T follicular helper cell (primary cell): ENCODE measurements at places on chromosomes 6 and 20.

DNA sequence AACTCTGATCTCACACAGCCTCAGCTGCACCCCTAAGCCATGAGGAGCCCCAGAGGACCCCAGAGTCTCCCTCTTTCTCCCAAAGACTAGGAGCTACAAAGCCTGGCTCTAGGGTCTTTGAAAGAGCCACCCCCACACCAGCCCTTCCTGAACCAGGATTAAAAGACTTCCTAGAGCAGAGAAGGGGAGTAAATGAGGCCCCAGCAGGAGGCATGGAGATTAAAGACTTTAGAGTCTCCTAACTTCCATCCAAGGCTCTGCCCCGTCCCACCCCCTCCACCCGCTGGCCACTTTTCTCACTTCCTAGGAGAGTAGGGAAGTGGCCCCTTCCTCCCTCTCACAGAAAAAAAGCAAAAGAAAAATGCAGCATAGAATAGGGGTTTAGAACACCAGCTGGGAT lies 1.7 kb downstream of the PREX1 start:
- DNase-seq = no peak

GRCh38 chr6:71410681-71411080 lies 122.1 kb downstream of the OGFRL1 start:
- no peak for DNase-seq

DNA sequence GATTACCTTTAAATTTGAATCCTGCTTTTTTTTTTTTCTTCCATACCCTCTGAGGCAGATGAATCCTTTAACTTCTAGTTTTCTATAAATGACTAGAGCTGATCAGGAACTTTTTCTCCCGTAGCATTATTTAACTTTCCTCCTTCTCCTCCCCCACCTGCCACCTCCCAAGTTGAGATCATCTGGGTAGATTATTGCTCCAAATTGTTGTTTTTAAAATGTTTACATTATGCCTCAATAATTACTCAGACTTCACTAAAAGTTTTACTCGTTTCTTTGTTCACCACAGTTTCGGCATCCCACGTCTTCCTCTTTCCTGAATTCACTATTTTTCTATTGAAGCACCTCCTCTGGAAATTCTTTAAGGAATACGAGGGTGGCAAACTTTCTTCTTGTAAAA lies 16.6 kb upstream of the SCUBE3 start:
- DNase-seq = no peak

DNA sequence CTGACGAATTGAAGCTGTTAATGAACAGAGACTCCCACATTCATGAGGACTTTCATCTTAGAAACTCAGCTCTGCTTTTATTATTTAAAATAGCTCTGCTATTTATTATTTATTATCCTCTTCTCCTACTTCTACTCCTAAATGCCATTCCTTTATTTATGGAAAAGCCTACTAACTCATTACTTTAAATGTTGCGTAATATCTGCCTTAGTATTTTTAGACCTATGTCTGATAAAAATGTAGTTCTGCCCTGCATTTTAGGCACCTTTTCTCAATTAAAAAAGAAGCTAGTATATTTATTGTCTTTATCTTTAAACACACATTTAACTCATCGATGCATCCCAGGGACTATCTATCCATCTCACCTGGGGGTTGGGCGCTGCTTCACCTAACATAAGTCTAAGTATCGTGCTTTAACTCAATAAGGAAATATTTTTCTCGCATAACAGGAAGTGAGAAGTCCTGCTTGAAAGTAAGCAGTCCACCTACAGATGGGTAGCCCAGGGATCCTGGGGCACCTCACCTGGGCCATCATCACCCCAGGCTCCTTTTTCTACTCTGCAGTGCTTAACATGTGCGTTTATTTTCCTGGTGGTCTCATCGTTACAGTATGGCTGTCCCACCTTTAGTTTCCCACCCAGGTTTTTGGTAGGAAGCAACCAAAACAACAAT lies 31.3 kb upstream of the FAM184A start:
- DNase-seq = no peak

DNA sequence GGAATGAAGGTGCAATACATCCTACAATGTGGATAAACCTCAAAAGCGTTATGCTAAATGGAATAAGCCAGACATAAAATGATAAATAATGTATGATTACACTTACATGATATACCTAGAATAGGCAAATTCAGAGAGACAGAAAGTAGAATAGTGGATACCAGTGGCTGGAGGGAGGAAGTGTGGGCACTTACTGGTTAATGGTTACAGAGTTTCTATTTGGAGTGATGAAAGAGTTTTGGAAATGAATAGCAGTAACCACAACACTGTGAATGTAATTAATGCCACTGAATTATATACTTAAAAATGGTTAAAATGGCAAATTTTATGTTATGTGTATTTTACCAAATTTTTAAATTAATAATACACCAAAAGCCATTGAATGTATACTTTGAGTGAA lies 71.4 kb upstream of the CST7 start:
- no peak for DNase-seq

- no peak for DNase-seq
Observed at GRCh38 chr6:26028212-26028745, 59.0 kb upstream of the HFE start.

DNA sequence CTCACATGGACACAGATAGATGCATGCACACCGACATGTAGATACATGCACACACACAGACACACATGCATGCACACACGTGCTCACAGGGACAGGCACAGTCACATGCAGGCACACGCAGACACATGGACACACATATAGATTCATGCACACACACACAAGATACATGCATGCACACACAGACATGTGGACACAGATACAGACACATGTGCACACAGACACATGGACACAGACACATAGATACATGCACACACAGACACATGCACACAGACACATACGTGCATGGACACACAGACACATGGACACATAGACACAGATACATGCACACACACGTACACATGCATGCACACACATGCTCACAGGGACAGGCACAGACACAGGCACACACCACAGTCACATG lies 19.8 kb downstream of the SYNDIG1 start:
- DNase-seq = no peak
